GM04504 (cell line): ENCODE measurements at places on chromosomes 12 and 14.

- no peak for DNase-seq
These were observed 246.6 kb downstream of the BTG1 start for GRCh38 chr12:91899056-91899455.

- DNase-seq: no peak
These were observed 54.8 kb downstream of the GOLGA5 start for GRCh38 chr14:92848887-92849286.

DNA sequence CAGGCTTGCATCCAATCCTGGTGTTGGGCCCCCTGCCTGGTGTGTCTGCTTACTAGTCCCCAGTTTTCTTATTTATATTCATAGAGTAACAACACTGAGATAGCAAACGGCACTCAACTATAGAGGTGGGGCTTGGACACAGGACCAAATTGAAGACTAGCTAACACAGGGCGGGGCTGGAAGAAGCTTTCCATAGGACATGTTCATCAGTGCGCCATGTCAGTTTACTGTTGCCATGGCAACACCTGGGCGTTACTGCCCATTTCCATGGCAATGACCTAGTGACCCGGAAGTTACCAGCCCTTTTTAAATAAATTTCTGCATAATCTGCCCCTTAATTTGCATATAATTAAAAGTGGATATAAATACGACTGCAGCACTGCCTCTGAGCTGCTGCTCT lies 275.5 kb upstream of the TMEM132C start:
- DNase-seq: no peak

DNA sequence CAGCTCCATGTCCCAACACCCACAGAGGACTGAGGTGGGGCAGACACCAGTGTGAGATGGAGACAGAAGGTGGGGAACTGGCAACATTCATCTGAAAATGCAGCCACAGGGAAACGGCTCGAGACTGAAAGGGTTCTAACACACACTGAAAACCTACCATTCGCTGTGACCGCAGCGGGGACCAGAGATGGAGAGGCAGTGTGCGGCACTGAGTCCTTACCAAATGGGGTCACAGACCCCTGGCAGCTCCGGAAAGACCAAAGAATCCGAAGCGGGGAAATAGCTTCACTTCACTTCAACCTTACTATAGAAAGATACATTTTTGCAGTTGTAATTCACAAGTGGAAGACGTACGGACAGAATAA lies 9.6 kb downstream of the BAG5 start:
- no peak for DNase-seq

DNA sequence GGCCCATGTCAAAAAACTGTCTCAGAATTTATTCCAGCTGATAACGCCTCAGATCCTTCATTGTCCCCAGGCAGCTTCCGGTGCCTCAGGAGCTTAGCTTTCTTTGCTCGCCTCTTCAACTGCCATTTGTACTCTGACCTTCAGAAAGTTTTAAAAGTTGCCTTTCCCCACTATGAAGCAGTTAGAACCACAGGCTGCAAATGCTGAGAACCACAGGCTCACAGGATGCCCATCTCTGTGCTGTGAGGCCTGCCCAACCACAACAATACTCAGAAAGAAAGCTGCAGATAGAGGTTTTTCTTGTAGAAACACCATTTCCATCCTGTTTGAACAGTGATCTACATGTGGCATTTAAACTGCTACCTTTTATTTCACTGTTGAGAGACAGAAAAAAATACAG lies 131.1 kb downstream of the PRKCH start:
- DNase-seq: no peak

DNA sequence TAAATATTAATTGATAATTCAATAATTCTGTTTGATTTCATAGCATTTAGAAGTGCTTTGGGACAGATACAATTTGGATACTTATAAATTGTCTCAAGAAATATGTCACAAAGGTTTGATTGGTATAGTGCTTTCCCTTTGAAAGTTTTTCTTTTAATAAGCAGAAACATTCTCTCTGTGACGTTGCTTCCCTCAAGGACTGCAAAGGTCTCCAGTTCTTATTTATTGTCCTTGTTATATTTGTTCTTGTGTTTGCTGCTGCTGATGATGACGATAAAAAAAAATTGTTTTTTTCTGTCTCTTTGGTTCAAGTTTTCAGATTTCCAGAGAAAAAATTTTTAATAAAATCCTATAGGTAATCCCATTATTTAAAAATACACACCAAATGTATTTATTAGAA lies 176.3 kb upstream of the CLEC14A start:
- no peak for DNase-seq

- no peak for DNase-seq
These were observed 163.0 kb upstream of the TMCC3 start for GRCh38 chr12:94813314-94813713.

GRCh38 chr14:69484444-69485314 lies at the start of gene PLEKHD1:
TSS of gene PLEKHD1 (plus strand) at chr14:69484728. CDS start at chr14:69484966, 238 bp downstream.
- DNase-seq: no peak
